Body of pancreas (tissue), 4 donors: ENCODE measurements at places on chromosomes 7 and 10. TPM values are rescaled to one million over a fixed set of nuclear protein-coding genes. Genes with fewer than 3 reads are reported as not detected.

The AS3MT gene
- 4.0 TPM for total RNA-seq

The SPDYE1 gene
- total RNA-seq: not detected

The EMX2 gene
- total RNA-seq: not detected

The PKD2L1 gene
- not detected for total RNA-seq

The DEPP1 gene
- 230 TPM for total RNA-seq

The TRPV6 gene
- 61.7 TPM for total RNA-seq

The C10orf67 gene
- not detected for total RNA-seq

The SCIN gene
- 1.3 TPM for total RNA-seq

The EIF5AL1 gene
- not detected for total RNA-seq

The FKBP9 gene
- 70.8 TPM for total RNA-seq

The CACNB2 gene
- 12.7 TPM for total RNA-seq
